ENCODE measurements at places on chromosomes 11 and 22.

- no peak for DNase-seq
Observed at GRCh38 chr22:40665312-40665711, 14.0 kb upstream of the MCHR1 start.

- peak; percentile 61 for DNase-seq
Observed at GRCh38 chr11:118290923-118291322, 13.6 kb upstream of the CD3E start.

DNA sequence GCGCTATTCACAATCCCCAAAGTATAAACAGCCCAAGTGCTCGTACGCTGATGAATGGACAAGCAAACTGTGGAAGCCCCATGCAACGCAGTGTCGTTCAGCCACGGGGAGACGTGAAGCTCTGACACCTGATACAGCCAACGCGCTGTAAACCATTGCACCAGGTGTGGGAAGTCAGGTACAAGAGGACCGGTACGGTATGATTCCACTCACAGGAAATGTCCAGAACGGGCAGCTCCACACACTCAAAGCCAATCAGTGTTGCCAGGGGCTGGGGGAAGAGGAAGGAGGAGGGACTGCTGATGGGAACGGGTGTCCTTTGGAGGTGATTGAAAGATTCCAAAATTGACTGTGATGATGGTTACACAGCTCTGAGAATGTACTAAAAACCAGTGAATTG is 64.5 kb downstream of the BRD1 start:
- no peak for DNase-seq

DNA sequence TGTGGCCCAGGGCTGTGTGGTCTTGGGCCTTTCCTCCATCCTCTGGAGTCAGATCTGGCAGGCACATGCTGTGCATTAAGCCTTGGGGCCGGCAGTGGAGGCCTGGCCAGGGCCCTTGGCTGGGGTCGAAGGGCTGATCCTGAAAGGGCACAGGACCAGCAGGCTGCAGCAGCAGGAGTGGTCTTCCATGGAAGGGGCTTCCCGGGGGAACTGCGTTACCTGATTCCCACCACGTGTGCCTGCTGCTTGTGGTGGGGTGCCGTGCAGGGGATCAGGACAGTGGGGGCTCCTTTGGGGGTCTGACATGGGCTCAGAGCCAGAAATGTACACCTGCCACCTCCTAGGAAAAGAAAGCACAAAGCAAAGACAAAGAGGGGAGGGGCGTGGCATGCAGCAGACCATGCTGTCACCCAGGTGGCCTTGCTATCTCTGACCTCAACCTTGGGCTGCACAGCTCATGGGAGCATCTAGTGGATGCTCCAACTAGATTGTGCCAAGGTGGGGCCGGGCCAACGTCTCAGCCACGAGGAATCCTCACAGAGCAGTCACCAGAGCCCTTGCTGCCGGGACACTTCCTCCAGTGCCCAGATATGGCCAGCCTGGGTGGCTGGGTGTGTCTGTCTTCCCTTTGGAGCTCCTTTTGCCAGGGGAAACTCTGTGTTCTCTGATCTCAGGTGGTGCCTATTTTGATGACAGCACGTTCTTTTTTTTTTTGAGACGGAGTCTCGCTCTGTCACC is 17.9 kb upstream of the YPEL1 start:
- peak; percentile 81 for DNase-seq

- peak; percentile 43 for DNase-seq
Observed at GRCh38 chr11:12223771-12224536, 113.6 kb downstream of the MICAL2 start.

GRCh38 chr22:36052505-36052941 is 23.9 kb upstream of the RBFOX2 start:
- DNase-seq: peak; percentile 85

DNA sequence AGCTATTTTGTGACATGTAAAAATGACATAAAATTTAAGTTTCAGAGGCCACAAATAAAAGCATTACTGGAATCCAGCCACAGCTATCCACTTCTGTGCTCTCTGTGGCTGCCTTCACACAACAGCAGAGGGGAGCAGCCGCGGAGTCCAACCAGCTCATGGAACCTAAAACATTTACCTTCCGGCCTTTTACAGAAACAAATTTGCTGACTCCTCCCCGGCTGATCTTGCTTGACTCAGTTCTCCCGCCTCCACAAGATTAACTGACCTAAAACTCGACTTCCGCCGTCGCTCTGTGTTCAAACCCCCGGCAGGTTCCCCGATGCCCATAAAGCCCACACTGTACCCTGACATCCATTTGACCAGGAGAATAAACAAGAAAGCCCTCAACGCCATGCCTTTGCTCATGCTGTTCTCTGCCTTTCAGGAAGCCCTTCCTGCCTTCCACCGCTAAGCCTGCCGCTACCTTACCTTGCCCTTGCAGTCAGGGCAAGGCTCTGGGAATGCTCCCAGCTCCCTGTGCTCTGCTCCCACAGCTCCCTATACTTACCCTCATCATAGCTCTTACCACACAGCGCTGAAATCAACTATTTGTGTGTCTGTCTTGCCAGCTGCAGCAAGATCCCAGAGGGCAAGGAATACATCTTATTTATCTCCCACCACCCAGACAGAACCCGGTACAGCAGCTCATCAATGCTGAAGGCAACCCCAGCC is 35.4 kb downstream of the MICAL3 start:
- no peak for DNase-seq

GRCh38 chr11:2216400-2217064 is 44.9 kb upstream of the TH start:
- no peak for DNase-seq

- peak; percentile 93 for DNase-seq
Observed at GRCh38 chr22:39496131-39496838, 5.8 kb upstream of the MIEF1 start.

DNA sequence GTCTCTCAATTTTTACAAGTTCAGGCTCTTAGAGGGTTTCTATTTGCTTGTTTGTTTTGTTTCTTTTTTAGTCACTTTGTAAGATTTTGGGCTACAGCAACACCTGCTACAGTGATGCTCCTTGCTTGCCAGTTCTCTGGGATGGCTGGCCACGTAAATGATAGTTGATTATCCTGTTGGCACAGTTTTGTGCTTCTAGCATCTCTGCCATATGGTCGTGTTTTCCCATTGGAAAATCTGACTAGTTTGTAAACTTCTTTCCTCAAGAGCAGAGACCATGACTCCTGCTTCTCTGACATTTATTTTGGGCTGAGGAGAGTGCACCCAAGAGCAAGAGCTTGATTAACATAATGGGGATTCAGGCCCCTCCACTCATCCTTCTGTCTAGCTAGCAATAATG is 1621.6 kb upstream of the RAG2 start:
- DNase-seq: no peak

GRCh38 chr11:19394525-19395016 is 153.8 kb upstream of the E2F8 start:
- DNase-seq: no peak

- no peak for DNase-seq
Observed at GRCh38 chr22:30327864-30328345, 1.2 kb upstream of the TBC1D10A start.

- DNase-seq: peak; percentile 81
Observed at GRCh38 chr11:67071420-67072284, 15.0 kb downstream of the RHOD start.

DNA sequence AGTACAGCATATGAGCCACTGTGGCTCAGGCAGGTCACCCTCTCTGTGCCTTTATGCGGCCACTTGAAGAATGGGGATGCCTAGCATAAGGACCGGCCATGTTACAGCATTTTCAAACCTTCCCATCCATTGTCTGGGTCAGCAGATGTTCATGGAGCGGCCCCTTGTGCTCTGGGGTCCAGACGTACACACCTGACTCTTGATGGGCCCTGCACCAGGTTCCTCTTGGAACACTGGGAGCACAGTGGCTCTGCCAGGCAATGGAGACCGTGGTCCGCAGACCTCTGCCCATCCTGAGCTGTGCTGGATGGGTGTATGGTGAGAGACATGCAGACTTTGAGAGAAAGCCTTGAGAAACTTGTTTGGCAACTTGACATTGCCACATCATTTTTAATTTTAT is 9.8 kb downstream of the PRDM11 start:
- no peak for DNase-seq

DNA sequence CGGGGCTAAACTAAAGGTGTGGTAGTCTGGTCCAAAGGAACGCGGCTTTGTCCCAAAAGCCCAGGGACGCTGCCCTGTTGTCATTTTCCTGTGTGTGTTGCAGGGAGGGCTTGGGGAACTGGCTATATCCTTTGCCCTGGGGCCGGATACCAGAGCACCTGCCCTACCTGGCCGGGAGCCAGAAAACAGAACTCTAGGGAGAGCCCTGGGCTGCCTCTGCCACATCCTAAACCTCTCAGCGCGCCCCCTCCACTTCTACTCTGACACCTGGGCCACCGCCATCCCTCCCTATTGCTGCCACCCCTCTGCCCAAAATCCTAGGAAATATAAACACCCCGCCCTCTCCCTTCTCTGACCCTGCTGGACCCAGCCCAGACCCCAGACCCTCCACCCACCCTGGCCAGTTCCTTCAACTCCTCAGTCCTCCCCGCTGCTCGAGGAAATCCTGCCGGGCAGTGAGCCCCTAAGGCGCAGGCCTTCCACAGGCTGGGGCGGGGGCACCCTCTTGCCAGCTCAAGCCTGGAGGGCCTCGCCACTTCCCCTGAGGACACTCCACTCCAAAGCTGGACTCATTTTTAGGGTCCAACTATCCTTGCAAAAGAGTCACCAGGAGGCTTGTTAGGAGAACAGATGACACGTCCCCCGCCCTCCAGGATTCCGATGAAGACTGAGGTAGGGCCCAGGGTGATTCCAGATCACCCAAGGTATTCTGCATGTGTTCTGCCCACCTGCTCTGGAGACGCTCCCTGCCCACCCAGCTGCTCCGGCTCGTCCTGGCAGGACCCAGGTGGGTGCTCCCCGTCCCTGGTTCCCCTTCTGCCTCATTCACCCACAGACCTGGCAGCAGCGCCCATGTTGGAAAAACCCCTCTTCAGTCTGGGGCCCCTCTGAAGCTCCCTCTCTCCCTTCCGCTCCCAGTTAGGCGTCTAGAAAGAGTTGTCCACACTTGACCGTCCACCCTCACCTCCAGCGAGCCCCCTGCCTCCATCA is 12.2 kb downstream of the KCTD17 start:
- DNase-seq: no peak

- DNase-seq: no peak
Observed at GRCh38 chr11:32838505-32839274, 9.0 kb downstream of the PRRG4 start.

DNA sequence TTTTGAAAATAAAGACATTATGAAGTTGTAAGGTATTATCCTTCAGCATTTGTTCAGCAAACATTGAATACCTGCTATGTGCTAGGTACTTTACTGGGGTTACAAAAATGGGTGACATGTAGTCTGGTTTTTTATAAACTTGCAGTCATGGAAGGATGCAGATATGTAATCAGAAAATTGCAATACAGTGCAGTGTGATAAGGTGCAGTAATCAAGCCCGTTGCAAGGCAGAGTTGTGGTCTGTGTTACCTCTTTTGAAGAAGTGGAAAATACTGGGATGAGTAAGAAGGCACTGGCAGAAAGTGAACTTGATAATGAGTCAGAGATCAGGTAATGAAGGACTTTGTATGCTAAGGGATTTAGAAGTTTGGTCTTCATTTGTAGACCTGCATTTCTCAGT is 8.1 kb downstream of the FBXO7 start:
- DNase-seq: peak; percentile 92

GRCh38 chr11:368414-369335 is 624 bp upstream of the B4GALNT4 start:
- no peak for DNase-seq
